Activated CD4-positive, alpha-beta T cell treated with anti-CD3 and anti-CD28 coated beads for 1 hour (primary cell): ENCODE measurements at places on chromosomes 7 and 10.

DNA sequence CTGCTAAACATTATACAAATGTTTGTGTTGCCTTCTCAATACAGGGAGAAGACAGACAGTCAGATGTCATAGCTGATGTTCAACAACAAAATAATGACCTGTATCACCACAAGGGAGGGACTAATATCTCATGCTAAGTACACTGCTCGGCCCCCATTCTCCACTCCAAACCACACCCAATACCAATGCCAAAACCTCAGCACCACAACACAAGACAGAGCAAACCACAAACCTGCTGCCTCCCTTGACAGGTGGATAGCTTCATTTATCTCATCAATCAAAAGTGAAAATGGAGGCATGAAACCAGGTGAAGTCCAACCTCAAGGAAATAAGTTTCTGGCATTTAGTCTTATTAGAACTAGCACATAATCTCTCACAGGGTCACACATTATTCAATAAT lies 109.5 kb downstream of the PARD3 start:
- no peak for DNase-seq

DNA sequence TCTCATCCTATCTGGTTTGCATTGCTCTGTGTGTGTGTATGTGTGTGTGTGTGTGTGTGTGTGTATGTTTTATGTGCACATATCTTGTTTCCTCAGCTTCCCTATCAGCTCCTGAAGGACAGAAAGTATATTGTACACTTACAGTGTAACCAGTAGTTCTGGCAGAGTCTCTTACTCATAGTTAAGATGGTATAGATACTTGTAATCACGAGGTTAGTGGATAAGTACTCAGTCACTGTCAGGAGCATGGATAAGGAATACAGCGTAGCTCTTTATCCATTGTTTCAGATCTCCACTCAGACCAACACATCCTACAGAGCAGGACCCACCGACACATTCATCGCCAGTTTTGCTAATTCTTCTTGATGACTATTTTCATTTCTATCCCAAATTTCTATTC lies 275.0 kb downstream of the TSPAN12 start:
- no peak for DNase-seq

DNA sequence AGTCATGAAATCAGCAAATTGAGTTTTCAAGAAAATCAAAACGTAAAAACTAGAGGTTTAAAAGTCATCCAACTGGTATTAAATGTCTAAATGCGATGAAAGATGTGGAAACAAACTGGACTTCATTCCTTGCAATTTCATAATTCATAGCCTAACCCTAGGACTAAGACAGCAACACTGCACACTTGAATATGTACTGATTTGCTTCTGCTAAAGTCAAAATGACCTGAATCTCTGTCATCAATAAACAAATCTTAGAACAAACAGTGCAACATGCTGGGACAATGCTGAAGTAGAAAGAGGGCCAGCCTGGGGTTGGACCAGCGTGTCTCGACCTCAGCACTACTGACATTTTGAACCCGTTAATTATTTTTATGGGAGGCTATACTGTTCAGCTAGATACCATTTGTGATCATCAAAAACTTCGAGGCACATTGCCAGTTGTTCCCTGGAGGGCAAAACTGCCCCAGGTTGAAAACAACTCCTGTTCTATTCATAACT lies 47.1 kb downstream of the MYOF start:
- DNase-seq: no peak

DNA sequence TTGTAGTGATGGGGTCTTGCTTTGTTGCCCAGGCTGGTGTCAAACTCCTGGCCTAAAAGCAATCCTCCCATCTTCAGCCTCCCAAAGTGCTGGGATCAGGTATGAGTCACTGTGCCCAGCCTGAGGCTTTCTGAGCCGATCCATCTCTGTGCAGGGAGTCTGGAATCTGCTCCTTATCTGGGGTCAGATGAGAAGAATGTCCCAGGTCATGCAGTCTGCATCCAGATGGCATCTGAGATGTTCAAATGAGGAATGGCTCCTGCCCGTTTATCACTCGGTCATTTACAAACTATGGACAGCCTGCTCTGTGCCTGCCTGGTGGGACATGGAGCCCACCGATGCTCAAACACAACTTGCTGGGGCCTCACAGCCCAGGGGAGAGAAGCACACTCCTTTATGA lies 11.1 kb upstream of the SLC18A3 start:
- no peak for DNase-seq

GRCh38 chr10:65720901-65721300 lies 1204.9 kb upstream of the LRRTM3 start:
- DNase-seq: no peak

- DNase-seq: no peak
Observed at GRCh38 chr10:5959581-5960069, 17.7 kb downstream of the IL15RA start.

- no peak for DNase-seq
Observed at GRCh38 chr7:40105879-40106473, 28.4 kb downstream of the MPLKIP start.

DNA sequence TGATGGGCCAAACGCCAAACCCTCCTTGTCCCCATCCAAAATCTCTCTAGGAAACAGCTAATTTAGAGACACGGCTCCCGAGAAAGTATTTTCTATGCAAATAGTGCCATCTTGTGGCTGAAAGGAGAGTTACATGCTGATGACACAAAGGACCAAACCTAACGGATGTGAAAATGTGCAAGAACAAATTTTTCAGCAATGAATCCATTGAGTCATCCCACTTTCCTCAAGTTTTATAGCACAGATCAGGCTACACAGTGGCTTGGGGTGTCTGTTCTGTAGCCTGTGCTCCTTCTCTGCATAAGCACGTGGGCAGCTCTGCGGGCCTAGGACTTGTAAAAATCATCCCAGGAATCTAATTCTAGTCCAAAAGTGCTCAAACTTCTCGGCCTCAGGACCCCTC lies 154.8 kb upstream of the PRR15 start:
- no peak for DNase-seq

- no peak for DNase-seq
Observed at GRCh38 chr7:110573862-110574528, 516.9 kb upstream of the LRRN3 start.

GRCh38 chr10:11118686-11119085 lies 101.0 kb downstream of the CELF2 start:
- DNase-seq: no peak

- no peak for DNase-seq
Observed at GRCh38 chr10:137031-137430, 1.8 kb downstream of the ZMYND11 start.

DNA sequence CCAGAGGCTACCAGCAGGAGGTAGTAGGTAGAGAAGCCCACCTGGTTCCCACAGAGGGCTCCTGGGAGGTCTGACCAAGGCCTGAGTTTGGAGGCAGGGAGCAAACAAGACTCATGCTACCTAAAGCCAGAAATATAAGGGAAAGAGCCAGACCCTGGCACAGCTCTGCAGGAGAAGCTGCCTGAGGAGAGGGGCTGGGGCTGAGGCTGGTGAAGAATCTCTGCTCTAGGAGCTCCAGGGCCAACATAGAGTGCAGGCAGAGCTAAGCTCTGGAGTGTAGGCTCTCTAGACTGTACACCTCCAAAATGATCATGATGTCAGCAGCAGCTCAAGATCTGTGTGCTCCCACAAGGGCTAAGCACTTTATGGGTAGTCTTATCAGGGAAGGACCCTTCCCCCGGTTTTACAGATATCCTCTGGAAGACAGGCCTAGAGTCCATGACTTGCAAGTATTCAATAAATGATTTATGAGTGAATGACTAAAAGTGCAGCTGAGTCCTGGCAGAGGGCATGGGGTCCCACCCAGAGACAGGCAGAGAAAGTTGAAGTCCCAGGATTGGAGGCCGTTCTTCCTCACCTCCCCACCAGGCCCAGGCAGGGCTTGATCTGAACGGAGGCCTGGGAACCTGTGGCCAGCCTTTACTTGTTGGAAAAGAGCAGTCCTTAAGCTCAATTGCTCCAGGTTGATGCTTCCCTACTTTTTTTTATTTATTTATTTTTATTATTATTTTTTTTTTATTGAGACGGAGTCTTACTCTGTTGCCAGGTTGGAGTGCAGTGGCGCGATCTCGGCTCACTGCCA lies 71.5 kb upstream of the LRRC4 start:
- DNase-seq: no peak

DNA sequence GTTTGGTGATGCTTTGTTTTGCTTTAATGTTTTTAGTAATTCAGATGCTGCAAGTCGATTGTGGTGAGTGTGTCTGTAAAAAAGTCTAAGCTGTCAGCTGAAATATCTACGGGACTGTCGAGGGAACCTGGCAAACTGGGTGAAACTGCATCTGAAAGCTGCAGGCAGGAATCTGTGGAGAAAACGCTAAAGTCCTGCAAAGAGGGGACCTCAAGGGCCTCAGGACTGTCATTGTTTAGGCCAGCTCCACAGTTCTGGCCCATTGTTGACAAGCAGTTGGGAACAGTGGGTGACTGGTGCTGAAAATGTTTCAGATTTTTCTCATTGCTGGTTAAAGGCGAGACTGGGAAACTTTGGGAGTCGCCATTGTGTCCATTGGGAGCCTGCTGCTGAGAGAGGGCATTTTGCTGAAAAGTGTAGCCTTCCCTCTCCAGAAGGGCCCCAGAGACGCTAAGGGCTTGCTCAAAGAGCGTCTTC lies 1.8 kb downstream of the HOXA2 start:
- no peak for DNase-seq

GRCh38 chr10:84314275-84314674 lies 14.1 kb upstream of the CCSER2 start:
- no peak for DNase-seq

DNA sequence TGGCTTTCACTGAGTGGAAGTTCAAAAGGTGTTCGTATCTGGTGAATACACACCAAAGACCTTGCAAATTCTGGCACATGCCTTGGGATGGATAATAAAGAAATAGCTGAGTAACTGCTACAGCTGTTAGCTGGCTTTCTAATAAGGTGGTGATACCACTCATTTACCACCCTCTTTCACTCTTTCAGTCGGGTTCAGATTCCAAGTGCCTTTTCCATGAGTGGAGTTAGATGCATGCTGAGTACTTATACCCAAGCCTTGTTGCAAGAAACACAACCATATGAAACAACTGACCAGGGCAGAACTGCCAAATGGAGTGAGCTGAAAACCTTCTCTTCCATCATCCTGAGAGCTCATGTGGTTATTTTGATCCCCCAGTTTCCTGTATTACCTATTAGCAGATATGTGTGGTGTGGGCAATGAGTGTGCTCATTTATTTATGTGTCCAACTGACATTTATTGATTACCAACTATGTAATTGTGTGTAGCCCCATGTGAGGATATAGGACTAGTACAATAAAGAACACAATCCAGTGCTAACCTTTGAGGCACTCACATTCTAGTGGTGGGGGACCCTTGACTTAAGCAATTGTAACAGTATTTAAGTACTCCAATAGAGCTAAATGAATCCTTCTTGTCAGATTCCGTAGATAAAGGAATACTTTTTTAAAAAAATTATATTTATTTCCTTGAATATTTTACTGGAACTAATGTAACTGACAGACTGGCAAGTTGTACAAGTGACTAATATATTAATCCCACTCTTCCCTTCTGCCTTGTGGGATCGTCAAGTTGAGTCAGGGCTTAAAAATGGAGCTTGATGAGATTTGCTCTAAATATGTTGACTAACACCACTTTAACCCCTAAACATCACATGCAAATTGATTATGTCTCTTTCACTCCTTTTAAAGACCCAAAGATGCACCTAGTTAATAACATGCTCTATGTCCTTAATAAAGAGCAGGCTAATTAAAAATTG lies 124.7 kb downstream of the ARID5B start:
- DNase-seq: no peak

GRCh38 chr7:2717293-2718261 lies 29.6 kb downstream of the AMZ1 start:
- DNase-seq: no peak

GRCh38 chr7:9945131-9945530 lies 1028.5 kb upstream of the PHF14 start:
- DNase-seq: no peak

- DNase-seq: no peak
Observed at GRCh38 chr7:79451580-79451979, 1.9 kb downstream of the MAGI2 start.

DNA sequence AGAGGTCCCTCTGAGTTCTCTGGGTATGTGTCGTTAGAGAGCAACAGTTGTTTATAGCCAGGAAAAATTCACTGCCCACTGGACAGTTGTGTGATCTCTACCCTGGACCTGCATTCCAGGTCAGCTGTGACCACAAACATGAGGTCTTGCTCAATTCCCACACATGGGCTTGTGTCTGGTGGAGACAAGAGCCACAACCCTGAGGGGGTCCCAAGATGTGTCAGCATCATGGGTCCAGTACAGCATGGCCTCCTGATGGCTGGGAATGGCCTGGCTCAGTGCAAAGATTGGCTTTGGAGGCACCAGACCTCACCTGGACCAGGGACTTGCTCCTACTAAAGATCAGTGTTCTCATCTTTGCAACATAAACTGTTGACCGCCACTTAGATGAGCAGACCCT lies 751.6 kb downstream of the GRID1 start:
- no peak for DNase-seq

- DNase-seq: no peak
Observed at GRCh38 chr7:138167869-138168296, 91.6 kb downstream of the AKR1D1 start.

DNA sequence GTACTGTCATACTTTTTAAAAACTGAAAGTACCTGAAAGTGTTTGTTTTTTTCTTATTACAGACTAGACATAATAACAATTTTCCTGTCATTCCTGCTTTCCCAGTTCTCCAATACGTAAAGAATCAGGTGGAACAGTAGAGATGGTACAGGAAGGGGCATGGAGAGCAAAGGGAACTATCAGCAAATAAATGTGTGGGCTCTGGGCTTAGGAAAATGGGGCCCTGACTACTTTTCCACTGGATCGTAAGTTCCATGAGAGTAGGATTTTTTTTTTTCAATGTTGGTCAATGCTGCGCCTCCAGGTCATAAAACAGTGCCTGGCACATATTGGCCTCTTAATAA lies 15.2 kb upstream of the FAS start:
- DNase-seq: no peak

GRCh38 chr10:76009531-76009930 lies 578.1 kb downstream of the LRMDA start:
- no peak for DNase-seq

- DNase-seq: no peak
Observed at GRCh38 chr10:104925232-104925851, 284.3 kb downstream of the SORCS3 start.

GRCh38 chr7:47591655-47592572 lies 10.0 kb upstream of the TNS3 start:
- no peak for DNase-seq

DNA sequence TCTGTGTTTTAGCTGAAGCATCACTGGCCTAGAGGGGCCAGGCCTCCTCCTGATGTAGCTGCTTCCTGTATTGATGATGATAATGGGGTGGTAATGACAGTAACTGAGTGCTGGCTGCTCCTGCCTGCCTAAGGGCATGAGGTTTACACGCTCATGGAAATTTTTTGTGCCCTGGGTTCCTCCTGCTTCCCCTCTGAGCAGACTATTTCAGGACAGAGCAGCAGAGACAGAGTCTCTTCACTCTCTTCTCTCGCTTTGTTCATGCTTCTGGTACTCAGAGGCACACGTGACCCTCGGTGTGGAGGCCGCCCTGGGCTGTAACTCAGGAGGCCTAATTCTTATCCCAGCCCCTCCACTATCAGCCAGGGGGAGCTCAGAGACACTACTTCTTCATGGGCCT lies 27.9 kb downstream of the LRRC20 start:
- DNase-seq: no peak
